ENCODE measurements at places on chromosomes 6 and 20.

DNA sequence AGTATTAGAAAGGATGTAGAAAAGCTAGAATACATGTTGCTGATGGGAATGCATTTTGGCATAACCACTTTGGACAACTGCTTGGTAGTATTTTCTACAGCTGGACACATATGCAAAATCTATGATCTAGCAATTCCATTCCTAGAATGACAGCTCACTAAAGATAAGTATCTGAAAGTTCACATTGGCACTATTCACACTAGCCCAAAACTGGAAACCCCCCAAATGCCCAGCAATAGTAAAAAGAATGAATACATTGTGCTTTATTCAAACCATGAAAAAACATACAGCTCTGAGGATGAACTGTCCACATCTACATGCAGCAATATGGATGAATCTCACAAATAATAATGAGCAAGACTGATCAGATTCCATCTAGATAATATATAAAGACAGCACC, 79.0 kb downstream of the PPP1R3G start:
- DNase-seq, result no peak

- DNase-seq, result no peak
Measured at GRCh38 chr20:46826343-46826984, 68.2 kb upstream of the EYA2 start.

DNA sequence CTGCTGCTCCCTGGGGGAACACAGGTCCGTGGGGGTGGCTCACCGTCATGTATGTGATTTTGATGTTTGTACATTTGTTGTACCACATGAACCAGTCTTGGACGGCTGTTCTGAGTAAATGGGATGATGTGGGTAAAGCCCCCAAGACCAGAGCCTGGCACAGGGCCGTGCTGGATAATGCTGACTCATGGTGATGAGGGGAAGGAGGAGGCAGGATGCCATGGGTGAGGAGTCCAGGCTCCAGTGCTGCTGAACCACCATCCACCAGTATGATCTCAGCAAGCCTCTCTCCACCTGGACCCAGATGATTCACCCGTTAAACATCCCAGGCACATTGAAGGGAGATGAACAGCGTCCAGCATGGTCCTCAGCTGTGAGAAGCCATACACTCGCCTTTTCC, 9.6 kb upstream of the APCDD1L start:
- DNase-seq, result no peak

DNA sequence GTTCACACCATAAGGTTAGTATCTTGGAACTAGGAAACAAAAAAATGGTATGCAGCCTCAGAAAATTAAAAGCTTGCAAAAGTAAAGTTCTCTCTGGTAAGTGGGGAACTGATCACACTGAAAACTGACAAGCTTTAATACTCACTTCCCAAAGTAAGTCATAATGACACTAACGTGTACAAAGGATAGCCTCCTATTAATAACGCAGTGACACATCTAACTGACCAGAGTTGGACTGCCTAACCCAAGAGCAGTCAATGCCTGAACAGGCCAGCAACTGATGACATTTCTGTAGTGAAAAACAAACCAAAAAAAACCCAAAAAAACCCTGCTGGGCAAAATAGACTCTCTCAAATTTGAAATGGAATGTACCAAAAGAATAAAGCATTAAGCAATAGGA, 30.7 kb downstream of the CHD6 start:
- no peak for DNase-seq

DNA sequence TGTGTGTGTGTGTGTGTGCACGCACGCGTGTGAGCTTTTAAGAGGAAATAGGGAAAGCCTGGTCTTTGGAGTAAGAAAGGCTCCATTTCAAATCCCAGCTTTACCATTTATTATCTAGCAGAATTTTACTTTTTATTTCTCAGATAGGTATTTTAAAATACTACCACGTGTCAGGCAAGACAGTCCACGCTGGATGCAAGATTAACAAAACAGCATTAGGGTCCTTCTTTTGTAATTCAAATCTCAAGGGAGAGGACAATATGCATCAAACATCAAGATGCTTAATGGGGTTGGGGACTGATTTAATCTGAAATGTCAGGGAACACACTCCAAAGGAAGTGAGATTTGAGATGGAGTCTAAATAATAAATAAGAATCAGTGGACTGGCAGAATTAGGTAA, 768.8 kb downstream of the PHF3 start:
- no peak for DNase-seq

GRCh38 chr20:36606158-36607066, 833 bp downstream of the RAB5IF start:
- DNase-seq, result no peak

GRCh38 chr20:21622097-21622857, 83.2 kb upstream of the PAX1 start:
- no peak for DNase-seq

DNA sequence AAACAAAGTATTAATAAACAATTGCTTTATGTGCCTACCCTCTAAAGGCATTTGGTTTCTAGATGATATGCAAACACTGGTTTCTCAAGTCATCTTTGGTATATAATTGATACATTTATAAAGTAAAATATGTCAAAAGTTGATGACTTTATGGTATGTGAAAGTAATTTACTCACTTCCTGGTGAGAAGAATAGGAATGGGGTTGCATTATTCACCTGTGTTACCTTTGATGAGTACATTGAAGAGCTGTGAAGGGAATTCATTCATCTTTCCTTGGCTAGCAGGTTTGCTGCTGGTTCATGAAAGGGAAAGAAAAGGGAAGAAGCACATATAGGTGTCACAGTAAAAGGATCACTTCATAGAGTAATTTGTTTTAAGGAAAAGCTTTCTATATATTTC, 20.4 kb downstream of the RNF217 start:
- no peak for DNase-seq

DNA sequence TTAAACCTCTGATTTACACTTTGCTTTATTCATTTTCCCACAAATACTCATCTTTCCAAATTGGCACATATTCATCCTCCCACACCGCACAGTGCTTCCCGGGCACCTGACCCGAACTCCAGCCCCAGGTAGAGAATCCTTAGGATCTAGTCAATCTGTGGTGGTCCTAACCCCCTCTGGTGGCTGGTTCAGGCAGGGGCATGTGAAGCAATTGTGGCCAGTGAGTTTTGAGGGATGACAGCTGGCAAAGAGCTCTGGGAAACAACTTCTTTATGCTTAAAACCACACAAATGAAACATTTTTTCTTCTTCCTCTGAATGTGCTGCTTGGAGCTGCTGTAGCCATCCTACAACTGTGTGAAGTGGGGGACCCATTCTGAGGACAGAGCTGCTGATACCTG, 54.7 kb downstream of the ELOVL5 start:
- peak; percentile 59 for DNase-seq

DNA sequence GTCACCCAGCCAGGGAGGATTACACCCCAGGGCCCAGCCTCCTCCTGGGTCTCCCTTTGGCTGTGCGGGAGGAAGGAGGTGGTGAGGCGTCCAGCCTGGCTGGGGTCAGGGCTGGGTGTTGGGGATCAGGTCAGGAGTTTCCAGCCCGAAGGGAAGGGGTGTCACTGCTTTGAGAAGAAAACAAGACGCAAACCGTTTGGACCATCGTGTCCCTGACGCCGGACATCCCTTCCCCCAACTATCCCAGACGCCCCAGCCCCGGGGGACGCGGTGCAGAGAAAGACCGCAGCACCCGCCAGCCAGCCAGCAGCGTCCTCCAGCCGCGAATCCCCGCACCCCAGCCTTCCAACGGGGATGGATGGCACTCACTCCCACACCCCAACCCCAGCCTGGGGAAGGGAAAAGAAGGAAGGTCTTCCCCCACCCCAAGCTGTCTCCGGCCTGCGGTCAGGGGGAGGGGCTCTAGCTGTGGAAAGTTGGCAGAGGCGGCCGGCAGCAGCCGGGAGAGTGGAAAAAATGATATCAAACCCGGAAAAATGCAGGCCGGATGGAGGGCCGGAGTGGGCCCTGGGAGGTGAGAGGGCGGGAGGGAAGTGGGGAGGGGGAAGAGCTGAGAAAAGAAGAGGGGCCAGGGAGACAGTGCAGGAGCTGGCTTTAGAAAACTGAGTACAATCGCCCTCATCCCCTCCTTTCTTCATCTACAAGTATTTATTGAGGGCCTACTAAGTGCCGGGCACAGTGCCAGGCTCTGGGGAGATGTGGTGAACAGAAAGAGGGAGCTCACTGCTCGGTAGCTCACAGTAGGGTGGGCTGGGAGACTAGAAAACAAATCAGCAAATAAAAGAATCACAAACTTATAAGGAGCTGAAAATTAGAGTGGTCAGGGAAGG, 10.6 kb downstream of the REM1 start:
- peak; percentile 96 for DNase-seq

GRCh38 chr6:35508027-35508426, 4.7 kb downstream of the TULP1 start:
- no peak for DNase-seq

- DNase-seq, result no peak
Measured at GRCh38 chr20:14589383-14589782, 252.0 kb upstream of the FLRT3 start.

DNA sequence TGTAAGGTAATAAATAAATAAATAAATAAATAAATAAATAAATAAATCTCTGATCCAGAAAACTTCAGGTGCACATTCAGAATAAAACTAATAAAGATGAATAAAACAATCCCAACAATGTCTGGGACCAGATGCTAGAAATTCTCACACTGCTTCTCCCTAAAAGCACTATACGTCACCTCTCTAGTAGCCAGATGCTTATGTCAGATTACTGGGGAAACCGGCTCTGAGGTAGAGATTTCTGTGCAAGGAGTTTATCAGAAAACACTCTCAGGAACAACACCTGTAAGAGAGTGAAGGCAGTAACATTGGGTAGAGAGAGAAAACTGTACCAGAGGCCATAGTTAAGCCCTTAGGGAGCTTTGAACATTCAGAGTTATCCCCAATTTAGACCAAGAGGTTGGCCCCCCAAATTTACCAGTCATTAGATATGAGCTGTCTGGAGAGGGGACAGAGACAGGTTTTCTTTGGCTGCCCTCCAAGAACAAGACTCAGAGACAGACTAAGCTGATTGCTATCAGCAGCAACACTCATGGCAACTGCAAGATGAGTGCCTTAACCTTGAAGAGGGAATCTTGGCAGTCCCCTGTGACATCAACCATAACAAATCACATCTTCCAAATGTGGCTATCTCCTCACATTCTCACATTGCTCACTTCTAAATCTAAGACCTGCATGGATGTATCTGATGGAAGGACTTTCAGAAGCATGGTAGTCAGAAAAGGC, 151.2 kb upstream of the BMP5 start:
- DNase-seq, result no peak

Data from lung (tissue), 17 donors.